ENCODE measurements at places on chromosomes 3 and 15.

- DNase-seq = no peak
These were observed 57.0 kb downstream of the IQSEC1 start for GRCh38 chr3:13016083-13016720.

DNA sequence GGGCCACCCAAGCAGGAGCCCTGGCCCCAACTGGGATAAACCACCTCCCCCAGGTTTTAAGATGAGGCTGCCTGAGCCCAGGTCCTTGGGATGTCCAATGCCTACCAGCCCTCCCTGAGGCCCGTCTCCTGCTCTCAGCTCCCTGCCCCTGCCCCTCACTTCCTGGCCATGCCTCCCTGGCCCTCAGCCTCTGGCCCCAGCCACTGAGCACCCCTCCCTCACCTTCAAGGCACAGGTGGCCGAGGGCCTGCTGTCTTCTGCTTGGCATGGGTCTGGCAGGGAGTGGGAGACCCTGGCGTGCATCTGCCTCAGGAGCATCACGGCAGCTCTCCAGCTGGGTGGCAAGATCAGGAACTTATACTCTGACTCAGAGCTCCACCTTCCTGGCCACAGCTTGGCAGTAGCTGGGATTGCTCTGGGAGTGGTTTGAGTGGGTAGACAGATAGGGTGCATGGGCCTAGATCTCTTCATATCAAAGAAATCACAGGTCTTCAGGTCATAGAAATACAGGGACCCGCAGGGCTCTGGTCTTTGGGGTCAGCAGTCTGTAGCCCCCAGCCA lies at the start of gene PLA2G4E:
TSS of gene PLA2G4E (minus strand) at position 330 of the 561 bp plus-strand sequence. CDS start at position 318, 12 bp downstream.
- DNase-seq = no peak

GRCh38 chr15:62068810-62069167 lies 2.0 kb downstream of the C2CD4A start:
- DNase-seq = no peak

DNA sequence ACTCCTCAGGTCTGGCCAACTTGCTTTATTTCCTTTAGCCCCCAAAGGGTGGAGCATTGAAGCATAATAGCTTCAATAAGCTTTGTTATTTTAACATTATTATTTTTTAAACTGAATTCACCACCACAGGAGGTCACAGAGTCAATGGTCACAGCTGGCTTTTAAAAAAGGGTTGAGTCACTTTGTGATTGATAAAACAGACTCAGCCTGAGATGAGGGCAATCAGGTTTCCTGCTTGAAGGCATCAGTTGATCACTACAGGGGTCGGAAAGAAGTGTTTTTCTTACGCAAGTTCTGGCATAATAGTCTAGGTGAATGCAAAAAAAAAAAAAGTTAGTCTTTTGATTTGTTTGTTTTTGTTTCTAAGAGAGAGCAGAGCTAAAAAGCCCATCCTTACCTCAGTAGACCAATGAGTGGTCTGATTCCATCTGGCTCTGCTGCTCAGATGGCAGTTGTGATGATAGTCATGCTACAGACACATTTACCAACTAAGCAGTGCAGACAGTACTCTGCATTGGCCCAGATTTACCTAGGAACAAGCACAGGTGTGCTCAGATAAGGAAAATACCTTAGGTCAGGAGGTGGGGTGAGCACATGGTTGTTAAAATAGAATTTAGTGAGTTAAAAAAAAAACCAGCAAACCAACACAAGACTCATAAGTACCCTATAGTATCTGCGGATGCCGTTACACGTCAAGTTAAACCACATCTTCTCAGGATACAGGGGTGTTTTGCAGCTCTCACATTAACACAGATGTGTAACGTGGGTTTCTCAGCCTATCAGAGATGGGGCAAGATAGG lies 22.6 kb downstream of the ZNF80 start:
- no peak for DNase-seq

DNA sequence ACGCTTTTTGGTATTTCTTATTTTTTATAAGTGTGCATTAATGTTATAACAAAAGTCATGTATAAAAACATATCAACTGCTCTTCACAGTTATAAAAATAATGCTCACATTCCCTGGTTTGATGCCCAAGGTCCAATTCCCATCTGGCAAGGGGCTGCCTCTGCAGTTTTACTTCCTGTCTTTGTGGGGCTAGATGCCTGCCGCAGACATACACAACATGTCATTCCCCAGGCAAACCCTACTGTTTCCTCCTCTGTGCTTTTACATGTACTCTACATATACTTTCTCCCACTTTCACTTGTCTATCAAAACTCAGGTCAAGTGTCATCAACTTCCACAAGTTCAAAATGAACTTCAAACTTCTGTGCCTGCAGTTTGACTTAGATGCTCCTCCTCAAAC lies 60.5 kb upstream of the ETV5 start:
- DNase-seq = no peak

DNA sequence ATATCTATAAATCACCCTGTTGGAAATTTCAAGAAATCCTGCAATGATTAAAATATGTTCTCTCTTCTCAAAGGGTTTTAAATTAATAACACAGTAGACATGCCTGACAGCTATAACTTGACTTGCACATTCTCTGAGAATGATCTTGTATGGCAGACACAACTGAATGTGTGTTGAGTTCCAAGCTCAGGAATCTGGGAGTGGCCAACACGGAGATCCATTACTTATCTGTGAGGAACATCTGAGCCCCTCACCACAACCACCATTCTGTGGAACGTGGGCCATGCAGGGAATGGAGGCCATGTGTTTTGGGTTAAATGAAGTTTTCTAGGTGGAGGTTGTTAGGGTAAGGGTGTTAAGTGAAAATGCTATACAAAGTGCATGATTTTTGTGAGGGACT lies 105.3 kb upstream of the CHMP2B start:
- no peak for DNase-seq

DNA sequence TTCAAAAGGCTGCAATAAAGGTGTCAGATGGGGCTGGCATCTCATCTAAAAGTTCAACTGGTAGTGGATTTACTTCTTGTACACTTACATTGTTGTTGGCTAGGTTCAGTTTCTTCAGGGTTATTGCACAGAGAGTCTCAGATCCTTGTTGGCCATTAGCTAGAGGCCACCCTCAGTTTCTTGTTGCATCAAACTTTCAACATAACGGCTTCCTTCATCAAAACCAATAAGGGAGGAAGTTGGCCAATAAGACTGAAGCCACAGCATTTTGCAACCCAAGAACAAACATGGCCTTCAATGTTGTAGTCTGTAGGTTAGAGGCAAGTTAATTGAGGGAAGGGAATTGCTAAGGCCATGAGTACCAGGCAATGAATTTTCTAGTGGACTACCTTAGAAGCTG lies 218.0 kb downstream of the ZBBX start:
- no peak for DNase-seq

DNA sequence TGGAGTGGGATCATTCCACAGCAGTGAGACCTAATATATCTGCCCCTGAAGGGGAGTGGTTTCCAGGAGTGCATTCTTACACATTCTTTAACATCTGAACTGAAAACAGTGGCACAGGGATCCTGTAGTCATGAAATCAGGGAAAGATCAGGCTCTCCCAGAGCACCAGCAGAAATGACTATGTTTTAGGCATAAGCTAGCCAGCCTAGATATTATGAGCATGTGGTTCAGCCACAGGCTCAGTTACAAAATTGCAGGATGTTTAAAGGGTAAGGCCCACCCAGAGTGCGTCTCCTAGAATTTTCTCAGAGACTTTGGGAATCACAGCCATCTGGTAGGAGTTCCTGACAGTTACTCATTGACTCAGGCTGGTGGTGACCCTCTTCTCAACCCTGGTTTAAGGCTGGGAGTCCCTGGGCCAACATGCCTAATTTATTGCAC lies 20.9 kb downstream of the FSTL1 start:
- DNase-seq = no peak

- no peak for DNase-seq
These were observed 92.3 kb downstream of the FRMD5 start for GRCh38 chr15:44102675-44103254.

DNA sequence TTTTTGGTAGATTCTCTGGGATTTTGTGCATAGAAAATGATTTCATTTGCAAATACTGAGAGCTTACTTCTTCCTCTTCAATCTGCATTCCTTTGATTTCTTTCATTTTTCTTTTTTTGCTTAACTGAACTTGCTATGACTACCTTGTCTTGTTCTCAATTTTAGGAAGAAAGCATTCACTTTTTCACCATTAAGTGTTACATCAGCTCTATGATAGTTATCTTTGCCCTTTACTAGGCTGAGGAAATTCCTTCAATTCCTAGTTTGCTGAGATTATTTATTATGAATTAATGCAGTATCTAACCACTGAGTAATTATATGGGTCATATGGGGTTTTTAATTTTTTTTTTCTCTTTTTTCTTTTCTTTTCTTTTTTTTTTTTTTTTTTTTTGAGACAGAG lies 172.8 kb downstream of the PEAK1 start:
- no peak for DNase-seq

GRCh38 chr15:29090617-29091466 lies 178.8 kb downstream of the NSMCE3 start:
- DNase-seq = peak; percentile 93

DNA sequence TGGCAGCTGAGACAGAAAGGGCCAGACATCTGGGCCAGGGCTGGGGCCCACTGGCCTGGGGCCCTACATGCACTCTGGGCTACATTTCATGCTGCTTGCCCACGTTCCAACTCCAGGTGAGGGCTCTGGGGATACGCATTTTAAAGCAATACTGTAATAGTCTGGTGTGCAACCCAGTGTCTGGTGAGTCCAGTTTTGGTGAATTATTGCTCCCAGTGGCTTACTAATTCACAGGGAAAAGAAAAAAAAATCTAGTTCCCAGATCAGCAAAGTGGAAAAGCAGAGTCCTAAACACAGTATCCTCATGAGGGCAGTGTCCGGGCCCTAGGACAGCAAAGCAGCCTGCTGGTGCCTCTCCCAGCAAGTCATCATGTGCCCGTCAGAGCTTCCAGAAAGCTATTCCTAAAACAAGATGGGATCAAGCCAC lies 82.4 kb downstream of the CCNL1 start:
- no peak for DNase-seq

GRCh38 chr3:61078048-61078752 lies 173.1 kb downstream of the FHIT start:
- DNase-seq = no peak

DNA sequence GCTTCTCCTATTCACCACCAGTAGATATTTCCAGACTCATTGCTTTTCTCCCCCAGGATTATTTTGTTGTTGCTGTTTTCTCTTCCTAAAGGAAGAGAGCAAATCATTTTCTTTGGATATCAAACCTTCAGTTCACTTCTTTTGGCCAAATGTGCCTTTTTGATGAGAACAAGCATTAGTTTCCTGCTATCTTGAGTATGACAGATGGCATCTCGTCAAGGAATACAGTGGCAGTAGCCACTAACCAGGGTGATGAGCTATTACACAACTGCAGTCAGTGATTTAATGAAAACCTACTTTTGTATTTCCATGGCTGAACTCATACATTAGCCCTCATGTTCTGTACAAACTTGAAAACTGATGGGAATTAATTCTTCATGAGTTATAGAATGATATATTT lies 354.6 kb downstream of the CADM2 start:
- DNase-seq = no peak

- DNase-seq = no peak
These were observed 412.9 kb downstream of the TIGIT start for GRCh38 chr3:114706591-114707232.

DNA sequence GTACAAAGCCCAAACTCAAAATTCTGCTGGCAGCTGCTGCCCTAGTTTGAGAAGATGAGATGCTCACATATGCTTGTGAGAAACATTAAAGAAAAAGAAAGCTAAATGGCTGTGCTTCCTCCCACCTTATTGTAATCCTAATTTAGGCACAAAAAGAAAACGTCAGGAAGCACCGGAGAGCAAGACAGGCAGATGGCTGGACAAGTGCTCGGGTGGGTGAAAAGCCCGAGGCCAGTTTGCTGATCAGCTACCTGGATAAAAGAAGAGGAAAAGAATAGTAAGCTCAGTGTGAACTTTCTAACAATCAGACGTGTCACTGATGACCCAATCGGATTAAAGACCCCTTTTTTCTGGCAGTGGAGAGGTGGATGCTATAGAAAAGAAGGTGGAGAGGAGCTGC lies 368.0 kb upstream of the ATP10A start:
- no peak for DNase-seq

DNA sequence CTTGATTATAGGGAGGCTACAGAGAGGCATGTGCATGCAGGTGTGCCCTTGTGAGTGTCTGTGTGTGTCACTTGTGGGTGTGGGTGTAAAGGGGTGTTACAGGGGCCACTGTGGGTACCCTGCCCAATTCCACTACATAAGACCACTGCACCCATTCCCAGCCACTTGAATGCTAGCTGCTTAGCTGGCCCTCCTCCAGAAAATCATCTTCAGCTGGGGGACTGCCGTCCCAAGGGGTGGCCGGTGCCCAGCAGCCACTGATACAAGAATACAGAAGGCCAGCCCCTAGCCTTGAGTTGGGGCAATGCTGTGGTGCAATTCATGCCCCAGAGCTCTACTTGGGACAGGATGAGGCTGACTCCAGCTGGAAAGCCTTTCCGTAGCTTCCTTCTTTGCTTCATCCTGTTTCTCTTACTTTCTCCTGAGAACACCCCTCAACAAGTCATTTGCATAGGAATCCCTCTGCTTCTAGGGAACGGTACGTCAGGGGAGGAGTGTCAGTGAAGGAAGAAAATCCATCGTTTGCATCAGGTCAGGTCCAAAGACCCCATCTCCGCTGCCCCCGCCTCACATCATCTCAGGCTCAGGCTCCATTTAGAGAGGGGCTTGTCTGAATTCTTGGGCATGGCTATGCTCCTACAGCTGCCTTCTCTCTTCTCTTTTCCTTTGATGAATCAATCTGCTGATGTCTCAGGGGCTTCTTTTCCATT lies 72.0 kb downstream of the SCN5A start:
- peak; percentile 13 for DNase-seq

GRCh38 chr3:99607151-99607550 lies 31.2 kb upstream of the COL8A1 start:
- DNase-seq = no peak

- no peak for DNase-seq
These were observed 72.2 kb upstream of the ARL6 start for GRCh38 chr3:97692389-97692788.

GRCh38 chr3:99833617-99834205 lies 16.0 kb downstream of the CMSS1 start:
- DNase-seq = no peak

DNA sequence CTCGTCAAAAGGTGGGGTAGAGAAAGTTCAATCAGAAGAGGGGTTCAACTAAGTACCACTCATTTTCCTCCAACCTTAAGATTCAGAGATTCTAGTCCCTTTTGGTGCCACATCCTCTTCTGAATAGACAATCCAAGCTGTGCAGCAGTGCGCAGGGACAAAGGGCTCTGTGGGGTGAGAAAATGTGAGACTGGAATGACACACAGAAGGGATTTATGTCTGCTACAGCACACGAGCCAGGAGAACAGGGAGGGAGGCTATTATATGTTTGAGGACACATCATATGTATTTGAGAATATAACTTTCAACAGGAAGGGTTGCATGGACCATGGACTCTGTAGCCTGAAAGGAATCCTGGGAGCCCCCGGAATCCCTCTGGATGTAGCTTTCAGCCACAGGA lies 33.0 kb downstream of the LSM3 start:
- no peak for DNase-seq

- no peak for DNase-seq
These were observed 1217.6 kb upstream of the ALCAM start for GRCh38 chr3:104149154-104149553.

GRCh38 chr3:106317141-106318055 lies 448.6 kb upstream of the CBLB start:
- no peak for DNase-seq

Measured in H7 (cell line).